ENCODE measurements at places on chromosomes 16 and 17.
A peak's percentile ranks its signal among the peaks of the same experiment; 100 is the strongest.

DNA sequence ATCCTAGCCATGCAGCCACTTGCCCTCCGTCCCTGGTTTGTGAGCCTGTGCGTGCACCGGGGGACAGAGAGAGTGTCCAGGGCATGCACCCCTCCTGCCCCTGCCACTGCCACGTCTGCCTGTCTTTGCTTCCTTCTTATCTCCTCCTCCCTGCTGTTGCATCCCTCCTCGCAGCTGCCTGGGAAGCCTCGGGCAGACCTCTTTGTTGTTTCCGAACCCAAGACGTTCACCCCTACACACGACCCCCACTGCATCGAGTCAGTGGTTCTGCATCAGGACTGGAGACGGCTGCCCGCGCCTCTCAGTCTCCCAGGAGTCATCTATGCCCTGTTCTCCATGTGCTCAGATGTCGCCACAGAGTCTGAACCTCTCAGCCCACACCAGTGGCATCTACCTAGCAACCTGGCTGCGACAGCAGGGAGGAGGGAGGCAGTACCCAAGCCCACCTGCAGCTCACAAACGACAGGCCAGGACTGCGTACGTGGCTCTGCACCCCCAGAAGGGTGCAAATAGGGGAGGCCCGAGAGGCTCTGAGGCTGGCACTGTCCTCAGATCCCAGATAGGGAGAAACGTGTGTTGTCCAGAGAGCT, 5.2 kb downstream of the TIMP2 start:
- DNase-seq, result no peak

- DNase-seq, result no peak
These were observed 78.2 kb downstream of the AMFR start for GRCh38 chr16:56347166-56347565.

DNA sequence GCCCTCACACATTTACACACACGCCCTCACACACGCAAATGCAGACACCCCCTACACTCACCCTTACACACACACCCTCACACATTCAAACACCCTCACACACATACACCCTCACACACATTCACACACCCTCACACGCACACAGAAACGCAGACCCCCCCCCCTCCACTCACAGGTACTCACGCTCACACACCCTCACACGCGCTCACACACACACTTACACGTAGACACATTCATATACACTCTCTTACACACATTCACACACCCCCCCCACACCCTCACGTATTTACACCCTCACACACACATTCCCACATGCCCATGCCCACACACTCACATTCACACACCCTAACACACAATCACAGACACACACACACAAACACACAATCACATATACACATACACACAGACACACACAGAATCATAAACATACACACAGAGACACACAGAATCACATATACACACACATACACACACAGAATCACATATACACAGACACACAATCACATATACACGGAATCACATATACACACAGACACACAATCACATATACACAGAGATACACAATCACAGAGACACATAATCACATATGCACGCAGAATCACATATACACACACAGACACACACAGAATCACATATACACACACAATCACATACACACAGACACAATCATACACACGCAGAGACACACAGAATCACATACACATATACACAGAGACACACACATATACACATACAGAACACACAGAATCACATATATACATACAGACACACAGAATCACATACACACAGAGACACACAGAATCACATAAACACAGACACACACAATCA, 250.1 kb upstream of the RPL38 start:
- DNase-seq, result no peak

DNA sequence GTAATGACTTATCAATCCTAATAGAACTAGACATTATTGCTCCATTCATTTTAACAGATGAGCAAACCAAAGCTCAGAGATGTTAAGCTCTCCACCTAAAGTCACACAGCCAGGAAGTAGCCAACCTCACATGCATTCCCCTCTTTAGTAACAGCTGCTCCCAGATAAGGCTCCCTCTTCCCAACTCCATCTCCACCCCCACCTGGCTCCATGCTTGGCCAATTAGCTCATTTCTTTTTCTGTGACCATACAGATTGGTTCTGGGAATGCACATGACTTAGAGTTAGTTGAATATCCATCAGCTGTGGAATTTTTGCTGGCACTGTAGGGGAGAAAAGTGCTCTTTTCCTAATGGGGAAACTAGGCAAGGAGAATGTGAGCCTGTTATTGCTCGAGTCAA, 13.0 kb downstream of the CBLN1 start:
- no peak for DNase-seq

GRCh38 chr17:78147315-78147998, 1.3 kb downstream of the C17orf99 start:
- DNase-seq, result no peak

DNA sequence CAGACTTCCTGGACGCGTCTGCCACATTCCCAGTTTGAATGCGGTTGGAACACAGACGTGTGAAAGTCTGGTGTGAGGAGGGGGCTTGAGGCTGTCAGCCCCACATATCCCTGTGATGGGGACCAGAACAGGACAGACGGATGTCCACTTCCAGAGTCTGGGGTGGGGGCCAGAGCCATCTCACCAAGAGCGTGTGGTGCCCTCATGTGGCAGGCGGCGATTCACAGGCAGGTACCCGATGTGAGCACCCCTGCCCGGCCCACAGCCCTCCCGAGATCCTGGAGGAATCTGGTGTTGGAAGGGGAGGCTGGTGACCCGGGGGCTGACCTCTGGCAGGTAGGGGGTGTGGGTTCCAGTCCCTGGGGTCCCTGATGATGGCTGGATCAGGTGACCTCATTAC, 51.5 kb downstream of the ENGASE start:
- DNase-seq, result no peak

- DNase-seq, result no peak
These were observed 5.1 kb downstream of the ERBB2 start for GRCh38 chr17:39704821-39705551.

GRCh38 chr17:79862238-79862637, 23.0 kb upstream of the CBX4 start:
- DNase-seq, result no peak

- DNase-seq, result no peak
These were observed 1.0 kb downstream of the CSNK2A2 start for GRCh38 chr16:58196898-58197313.

- no peak for DNase-seq
These were observed 1.4 kb downstream of the MMD start for GRCh38 chr17:55420067-55420775.

DNA sequence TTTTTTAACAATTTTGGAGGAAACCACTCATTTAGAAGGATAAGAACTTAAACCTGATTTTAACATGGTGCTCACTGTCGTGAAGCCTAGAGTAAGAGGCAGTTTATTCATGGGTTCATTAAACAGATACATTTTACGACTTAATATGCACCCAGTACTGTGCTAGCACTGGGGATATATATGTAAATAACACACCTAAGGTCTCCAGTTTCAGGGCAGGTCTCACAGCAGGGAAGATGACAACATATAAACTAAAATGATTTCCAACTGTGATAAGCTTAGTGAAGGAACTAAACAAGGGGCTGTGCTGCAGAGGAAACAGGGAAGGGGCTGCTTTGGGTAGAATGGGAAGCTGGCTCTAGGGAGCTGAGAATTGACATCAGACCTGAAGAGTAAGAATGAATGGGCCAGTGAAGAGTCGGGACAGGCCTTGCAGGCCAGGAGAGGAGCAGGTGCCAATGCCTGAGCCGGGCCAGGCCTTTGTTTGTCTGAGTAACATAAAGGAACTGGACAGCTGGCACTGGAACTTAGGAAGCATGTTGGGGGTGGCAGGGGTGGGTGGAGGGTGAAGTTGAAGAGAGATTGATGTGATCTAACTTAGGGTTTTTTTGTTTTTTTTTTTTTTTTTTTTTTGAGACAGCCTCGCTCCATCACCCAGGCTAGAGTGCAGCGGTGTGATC, 12.1 kb downstream of the NT5M start:
- DNase-seq, result no peak

GRCh38 chr17:21817791-21818364, 125.6 kb downstream of the KCNJ18 start:
- no peak for DNase-seq

DNA sequence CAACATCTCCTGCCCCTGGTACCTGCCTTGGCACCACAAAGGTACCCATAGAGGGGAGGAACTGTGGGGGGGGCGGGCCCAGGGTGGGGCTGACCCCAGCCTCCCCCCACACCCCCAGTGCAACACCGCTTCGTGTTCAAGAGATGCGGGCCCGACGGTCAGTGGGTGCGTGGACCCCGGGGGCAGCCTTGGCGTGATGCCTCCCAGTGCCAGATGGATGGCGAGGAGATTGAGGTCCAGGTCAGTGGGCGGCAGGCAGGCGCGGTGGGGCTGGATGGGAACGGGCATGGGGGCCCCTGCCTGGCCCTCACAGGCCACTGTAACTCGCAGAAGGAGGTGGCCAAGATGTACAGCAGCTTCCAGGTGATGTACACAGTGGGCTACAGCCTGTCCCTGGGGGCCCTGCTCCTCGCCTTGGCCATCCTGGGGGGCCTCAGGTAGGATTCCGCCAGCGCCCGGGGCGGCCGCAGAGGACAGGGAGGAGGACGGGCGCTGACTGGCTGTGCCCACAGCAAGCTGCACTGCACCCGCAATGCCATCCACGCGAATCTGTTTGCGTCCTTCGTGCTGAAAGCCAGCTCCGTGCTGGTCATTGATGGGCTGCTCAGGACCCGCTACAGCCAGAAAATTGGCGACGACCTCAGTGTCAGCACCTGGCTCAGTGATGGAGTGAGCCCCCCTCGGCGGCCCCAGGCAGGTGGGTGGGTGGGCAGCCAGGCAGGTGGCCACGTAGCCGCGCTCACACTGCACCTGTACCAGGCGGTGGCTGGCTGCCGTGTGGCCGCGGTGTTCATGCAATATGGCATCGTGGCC, 7.1 kb downstream of the GCGR start:
- DNase-seq, result no peak

DNA sequence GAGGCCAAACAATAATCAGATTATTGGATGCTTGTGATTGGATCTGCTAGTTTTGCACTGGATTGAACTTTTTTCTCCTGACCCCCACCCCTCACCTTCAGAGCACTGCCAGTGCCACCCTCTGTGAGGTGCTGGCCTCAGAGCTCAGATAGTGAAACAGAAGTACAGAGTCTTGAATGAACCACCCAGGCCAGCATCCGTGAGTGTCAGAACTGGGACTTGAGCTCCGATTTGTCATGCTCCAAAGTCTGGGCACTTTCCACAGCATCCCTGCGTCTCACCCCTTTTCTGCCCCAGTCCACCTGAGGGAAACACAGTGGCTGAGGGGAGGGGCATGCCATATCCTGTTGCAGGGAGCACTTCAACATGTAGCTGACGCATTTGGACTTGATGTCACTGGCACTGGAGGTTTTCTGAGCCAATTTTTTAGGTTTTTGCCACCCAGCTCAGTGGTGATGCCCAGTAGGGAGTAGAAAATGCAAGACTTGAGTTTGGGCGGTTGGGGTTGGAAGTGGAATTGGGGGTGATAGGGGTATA, 47.3 kb downstream of the SMPD3 start:
- DNase-seq, result no peak

DNA sequence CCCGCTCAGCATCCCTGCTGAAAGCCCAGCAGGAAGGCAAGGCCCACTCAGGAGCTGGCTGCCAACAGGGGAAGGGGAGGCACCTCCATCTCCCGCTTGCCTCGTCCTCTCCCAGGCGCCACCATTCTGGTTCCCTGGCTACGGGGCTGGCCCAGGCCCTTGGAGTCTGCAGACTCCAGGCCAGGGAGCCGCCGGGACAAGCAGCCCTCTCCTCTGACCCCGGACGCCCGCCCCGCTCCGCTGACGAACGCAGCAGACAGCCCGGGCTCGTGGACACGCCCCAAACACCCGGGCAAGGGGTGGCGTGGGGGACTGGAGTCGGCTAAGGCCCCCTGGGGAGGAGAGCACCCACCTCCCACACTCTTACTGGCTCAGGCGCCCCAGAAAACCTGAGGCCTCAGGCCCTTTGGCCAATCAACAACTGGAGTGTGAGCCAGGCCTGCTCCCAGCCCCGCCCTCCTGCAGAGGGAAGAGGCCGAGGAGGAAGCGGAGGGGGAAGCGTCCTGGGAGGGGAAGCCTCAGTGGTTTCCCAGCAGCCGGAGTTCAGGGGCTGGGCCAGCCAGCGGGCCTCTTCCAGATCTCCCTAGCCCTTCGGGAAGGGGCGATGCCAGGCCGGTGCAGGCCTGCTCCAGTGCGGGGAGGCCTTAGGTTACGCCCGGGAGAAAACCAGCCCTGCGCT, 4.2 kb downstream of the MNT start:
- DNase-seq, result peak; percentile 69

GRCh38 chr16:76527244-76527643, 250.0 kb downstream of the CNTNAP4 start:
- DNase-seq, result no peak

GRCh38 chr17:46916211-46916610, 6.7 kb upstream of the GOSR2 start:
- no peak for DNase-seq

DNA sequence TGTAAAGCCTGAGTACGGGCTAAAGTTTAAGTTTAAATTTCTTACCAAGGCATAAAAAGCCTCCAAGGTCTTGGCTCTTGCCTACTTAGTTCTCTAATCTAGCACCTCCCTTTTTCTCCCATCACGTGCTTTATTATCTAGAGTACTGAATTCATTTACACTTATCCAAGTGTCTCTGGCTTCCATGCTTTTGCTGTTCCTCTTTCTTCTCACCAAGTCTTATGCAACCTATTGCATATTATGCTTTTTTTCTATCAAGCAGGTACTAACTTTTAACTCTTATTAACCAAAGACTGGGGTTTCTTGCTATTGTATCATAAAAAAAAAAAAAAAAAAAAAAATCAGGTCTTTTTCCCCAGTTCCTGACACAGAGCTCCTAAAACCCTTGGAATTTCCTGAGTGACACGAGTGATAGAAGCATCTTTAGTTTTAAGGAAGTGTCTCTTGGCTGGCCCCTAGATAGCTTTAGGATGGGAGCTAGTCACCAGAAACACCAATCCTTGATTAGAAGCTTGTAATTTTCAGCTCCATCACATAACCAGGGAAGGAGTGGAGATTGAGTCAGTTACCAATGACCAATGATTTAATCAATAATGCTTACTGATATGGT, 44.9 kb downstream of the SSH2 start:
- no peak for DNase-seq

GRCh38 chr17:27495460-27495859, 39.2 kb downstream of the KSR1 start:
- DNase-seq, result no peak

- DNase-seq, result no peak
These were observed 4.1 kb upstream of the WDR24 start for GRCh38 chr16:694187-694862.

- no peak for DNase-seq
These were observed 10.7 kb downstream of the C17orf78 start for GRCh38 chr17:37386462-37386861.

- DNase-seq, result no peak
These were observed 594 bp upstream of the TGFB1I1 start for GRCh38 chr16:31471241-31471874.

DNA sequence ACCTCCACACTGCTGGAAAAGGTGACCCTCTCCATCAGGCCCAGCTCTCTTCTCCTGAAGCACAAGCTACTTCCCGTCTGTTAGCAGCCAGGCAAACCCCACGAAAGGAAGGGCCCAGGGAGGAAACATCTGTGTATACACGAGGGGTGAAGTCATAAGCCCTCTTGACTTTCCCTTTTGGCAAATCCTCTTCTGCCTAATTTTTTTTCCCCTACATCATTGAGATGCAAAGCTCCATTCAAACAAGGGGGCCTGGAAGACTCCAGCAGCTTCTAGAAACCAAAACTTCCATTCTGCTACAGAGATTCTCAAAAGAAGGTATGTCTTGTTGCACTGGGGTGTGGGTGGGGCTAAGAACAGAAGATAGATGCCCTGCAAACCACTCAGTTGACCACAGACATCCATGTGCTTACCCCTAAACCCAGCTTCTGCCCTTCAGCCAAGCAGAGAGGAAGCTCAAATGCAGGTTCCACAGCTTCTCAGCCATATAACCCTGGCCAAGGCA, 145.6 kb upstream of the RCVRN start:
- no peak for DNase-seq

Measured in head of caudate nucleus (tissue), 42 donors.